Activated T-cell treated with anti-CD3 and anti-CD28 coated beads, Interleukin-2, amount 50 U/mL, for 24 hours (primary cell): ENCODE measurements at places on chromosomes 16 and 17.

DNA sequence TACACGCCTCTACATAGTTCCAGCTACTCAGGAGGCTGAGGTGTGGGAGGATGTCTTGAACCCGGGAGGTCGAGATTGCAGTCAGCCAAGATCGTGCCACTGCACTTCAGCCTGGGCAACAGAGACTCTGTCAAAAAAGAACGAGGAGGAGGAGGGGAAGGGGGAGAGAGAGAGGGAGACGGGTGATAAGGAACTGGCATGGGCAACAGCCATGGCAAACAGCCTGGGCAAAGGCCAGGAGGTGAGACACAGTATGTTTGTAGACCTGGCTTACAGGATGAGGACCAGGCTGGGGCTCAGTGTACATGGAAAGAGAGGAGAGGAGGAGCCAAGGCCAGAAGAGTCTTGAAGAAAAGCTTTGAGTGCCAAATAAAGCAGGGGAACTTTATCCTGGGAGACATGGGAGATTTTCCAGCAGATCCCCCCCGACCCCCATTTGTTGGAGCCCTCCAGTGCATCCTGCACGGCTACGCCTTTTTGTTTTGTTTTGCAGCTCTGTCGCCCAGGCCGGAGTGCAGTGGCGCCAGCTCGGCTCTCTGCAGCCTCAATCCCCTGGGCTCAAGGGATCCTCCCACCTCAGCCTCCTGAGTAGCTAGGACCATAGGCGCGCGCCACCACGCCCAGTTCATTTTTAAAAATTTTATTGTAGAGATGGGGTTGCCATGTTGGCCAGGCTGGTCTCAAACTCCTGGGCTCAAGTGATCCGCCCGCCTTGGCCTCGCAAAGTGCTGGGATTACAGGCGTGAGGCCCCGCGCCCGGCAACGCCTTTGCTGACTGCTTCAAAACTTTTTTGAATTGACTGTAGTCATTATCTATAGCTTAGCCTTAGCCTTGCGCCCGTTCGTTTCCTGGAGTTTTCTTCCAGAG is 1.3 kb upstream of the ALKBH5 start:
- H3K4me1 ChIP-seq, result peaks cover 52% of the 10 kb centered on the region
- peak overlapping the region; percentile 99 for H3K27ac ChIP-seq
- H3K4me3 ChIP-seq, result peak overlapping the region; percentile 95
- H3K27me3 ChIP-seq, result no peaks in the 10 kb centered on the region
- DNase-seq, result peak; percentile 37

DNA sequence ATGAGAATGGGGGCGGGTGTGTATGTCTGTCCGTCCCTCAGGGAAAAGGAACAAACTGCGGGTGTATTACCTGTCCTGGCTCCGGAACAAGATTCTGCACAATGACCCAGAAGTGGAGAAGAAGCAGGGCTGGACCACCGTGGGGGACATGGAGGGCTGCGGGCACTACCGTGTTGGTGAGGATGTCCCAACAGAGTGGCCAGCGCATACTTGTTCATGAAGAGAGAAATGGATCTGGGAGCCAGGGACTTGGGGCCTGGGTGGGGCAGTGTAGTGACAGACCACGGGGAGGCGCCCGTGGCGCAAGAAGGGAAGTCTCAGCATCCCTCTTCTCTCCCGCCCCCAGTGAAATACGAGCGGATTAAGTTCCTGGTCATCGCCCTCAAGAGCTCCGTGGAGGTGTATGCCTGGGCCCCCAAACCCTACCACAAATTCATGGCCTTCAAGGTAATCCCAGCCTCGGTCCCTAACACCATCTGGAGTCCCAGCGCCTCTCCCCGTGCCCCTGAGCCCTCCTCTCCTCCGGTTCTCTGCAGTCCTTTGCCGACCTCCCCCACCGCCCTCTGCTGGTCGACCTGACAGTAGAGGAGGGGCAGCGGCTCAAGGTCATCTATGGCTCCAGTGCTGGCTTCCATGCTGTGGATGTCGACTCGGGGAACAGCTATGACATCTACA is 3.5 kb upstream of the C17orf107 start:
- peaks cover 19% of the 10 kb centered on the region for H3K4me1 ChIP-seq
- no peak overlapping the region for H3K4me3 ChIP-seq
- peaks cover 2% of the 10 kb centered on the region for H3K27me3 ChIP-seq
- no peak for DNase-seq
- H3K27ac ChIP-seq, result no peak overlapping the region

- H3K27me3 ChIP-seq, result no peaks in the 10 kb centered on the region
- no peak overlapping the region for H3K4me3 ChIP-seq
- H3K4me1 ChIP-seq, result peaks cover 22% of the 10 kb centered on the region
- no peak overlapping the region for H3K27ac ChIP-seq
- peaks cover 91% of the 10 kb centered on the region for H3K36me3 ChIP-seq
Measured at GRCh38 chr17:47159315-47159714, 29.8 kb downstream of the CDC27 start.

GRCh38 chr17:40191237-40192208 is 14.3 kb downstream of the RAPGEFL1 start:
- peak; percentile 80 for DNase-seq
- peaks cover 10% of the 10 kb centered on the region for H3K4me1 ChIP-seq
- peak overlapping the region; percentile 84 for H3K4me3 ChIP-seq
- peaks cover 11% of the 10 kb centered on the region for H3K36me3 ChIP-seq
- peaks cover 2% of the 10 kb centered on the region for H3K27me3 ChIP-seq
